ENCODE measurements at places on chromosomes 3 and 15. TPM values are rescaled to one million over a fixed set of nuclear protein-coding genes. Genes with fewer than 3 reads are reported as not detected.

GRCh38 chr15:63835211-63835568 lies 1.4 kb upstream of the HERC1 start:
- H3K27me3 ChIP-seq: peaks cover 10% of the 10 kb centered on the region
- H3K4me1 ChIP-seq: peaks cover 41% of the 10 kb centered on the region
- H3K36me3 ChIP-seq: no peaks in the 10 kb centered on the region
- no peak for DNase-seq

- peaks cover 56% of the 10 kb centered on the region for H3K4me1 ChIP-seq
- no peak for DNase-seq
- H3K27me3 ChIP-seq: no peaks in the 10 kb centered on the region
- H3K36me3 ChIP-seq: peaks cover 14% of the 10 kb centered on the region
- H3K27ac ChIP-seq: peak overlapping the region; percentile 13
- no peak overlapping the region for H3K4me3 ChIP-seq
These were observed 103.0 kb upstream of the TGFBR2 start for GRCh38 chr3:30503446-30503845.

GRCh38 chr3:2156244-2156847 lies 57.7 kb downstream of the CNTN4 start:
- no peaks in the 10 kb centered on the region for H3K36me3 ChIP-seq
- DNase-seq: no peak
- H3K4me1 ChIP-seq: no peaks in the 10 kb centered on the region
- H3K27ac ChIP-seq: no peak overlapping the region
- peaks cover 2% of the 10 kb centered on the region for H3K27me3 ChIP-seq

- DNase-seq: no peak
- H3K27me3 ChIP-seq: no peaks in the 10 kb centered on the region
These were observed 743.3 kb upstream of the BCHE start for GRCh38 chr3:166580561-166580960.

- no peak within 1 kb of the TSS for H3K4me3 ChIP-seq
- no peak for DNase-seq
- peaks cover 1% of the 10 kb centered on the region for H3K27me3 ChIP-seq
- no peaks in the 10 kb centered on the region for H3K4me1 ChIP-seq
These were observed at the start of gene CALML4 for GRCh38 chr15:68204776-68205557. Gene CALML4 (minus strand): TSS chr15:68205332. CDS start chr15:68205247, 85 bp downstream.

GRCh38 chr3:44076221-44076829 lies 165.4 kb upstream of the TOPAZ1 start:
- no peak overlapping the region for H3K4me3 ChIP-seq
- peaks cover 41% of the 10 kb centered on the region for H3K4me1 ChIP-seq
- peak overlapping the region; percentile 11 for H3K27ac ChIP-seq
- no peak for DNase-seq
- peaks cover 2% of the 10 kb centered on the region for H3K27me3 ChIP-seq

DNA sequence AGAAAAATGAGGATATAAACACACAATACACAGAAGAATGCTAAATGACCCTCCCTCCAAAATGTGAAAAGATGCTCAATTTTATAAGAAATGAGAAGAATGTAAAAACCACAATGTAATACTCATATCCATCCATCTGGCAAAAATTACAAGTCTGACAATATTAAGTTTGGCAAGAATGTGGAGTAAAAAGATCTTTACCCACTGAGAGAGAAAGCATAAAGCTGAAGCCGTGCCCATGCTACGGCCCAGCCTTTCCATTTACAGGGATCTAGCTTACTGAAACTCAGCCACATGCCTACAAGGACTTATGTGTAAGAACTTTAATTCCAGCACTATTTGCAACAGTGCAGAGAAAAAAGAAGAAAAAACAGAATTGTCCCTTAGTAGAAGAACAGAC lies 42.9 kb downstream of the ATP13A3 start:
- no peaks in the 10 kb centered on the region for H3K27me3 ChIP-seq
- peaks cover 18% of the 10 kb centered on the region for H3K4me1 ChIP-seq
- H3K36me3 ChIP-seq: peaks cover 14% of the 10 kb centered on the region
- no peak overlapping the region for H3K27ac ChIP-seq

- H3K27ac ChIP-seq: no peak overlapping the region
- H3K36me3 ChIP-seq: no peaks in the 10 kb centered on the region
- H3K4me1 ChIP-seq: no peaks in the 10 kb centered on the region
These were observed 39.1 kb downstream of the GASK1A start for GRCh38 chr3:43018246-43018645.

DNA sequence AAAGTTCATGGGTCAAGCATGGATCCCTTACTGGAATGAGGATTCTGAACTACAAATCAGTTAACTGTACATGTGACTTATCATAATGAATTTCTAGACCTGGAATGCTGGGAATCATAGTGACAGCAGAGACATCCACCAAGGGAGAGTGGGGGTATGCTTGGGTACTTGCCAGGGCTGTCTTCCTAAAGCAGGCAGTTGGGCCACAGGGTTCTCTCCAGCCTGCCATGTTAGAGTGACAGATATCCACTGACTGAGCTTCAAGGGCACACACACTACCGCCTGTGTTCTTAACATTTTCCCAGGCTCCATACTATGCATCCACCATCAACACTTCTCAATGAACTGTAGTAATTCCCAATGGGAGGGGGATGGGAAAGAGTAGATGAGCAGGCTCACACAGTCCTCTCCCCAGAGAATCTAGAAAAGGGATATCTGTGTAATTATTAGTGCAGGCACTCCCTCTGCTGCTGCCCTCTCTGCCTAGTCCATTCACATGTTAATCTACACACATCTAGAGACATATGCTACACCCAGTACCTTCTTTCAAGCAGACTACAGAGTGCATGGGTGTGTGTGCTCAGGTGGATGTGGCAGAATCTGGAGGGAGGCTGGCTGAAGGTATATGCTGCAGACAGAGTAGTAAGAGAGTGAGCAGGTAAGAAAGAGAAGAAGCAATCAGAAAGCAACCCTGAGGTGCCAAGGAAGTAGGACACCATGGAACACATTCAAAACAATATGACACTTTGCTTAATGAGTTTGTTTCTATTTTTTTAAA lies 3.7 kb downstream of the FSTL1 start:
- peaks cover 8% of the 10 kb centered on the region for H3K27me3 ChIP-seq
- no peak for DNase-seq
- H3K4me3 ChIP-seq: peak overlapping the region; percentile 98
- peaks cover 73% of the 10 kb centered on the region for H3K4me1 ChIP-seq
- H3K36me3 ChIP-seq: peaks cover 51% of the 10 kb centered on the region

- no peak overlapping the region for H3K4me3 ChIP-seq
- no peak overlapping the region for H3K27ac ChIP-seq
- H3K4me1 ChIP-seq: no peaks in the 10 kb centered on the region
- peaks cover 15% of the 10 kb centered on the region for H3K27me3 ChIP-seq
- no peaks in the 10 kb centered on the region for H3K36me3 ChIP-seq
- peak; percentile 70 for DNase-seq
These were observed 17.4 kb upstream of the SHF start for GRCh38 chr15:45205192-45205591.

Gene TICRR
- total RNA-seq: 3.0 TPM

DNA sequence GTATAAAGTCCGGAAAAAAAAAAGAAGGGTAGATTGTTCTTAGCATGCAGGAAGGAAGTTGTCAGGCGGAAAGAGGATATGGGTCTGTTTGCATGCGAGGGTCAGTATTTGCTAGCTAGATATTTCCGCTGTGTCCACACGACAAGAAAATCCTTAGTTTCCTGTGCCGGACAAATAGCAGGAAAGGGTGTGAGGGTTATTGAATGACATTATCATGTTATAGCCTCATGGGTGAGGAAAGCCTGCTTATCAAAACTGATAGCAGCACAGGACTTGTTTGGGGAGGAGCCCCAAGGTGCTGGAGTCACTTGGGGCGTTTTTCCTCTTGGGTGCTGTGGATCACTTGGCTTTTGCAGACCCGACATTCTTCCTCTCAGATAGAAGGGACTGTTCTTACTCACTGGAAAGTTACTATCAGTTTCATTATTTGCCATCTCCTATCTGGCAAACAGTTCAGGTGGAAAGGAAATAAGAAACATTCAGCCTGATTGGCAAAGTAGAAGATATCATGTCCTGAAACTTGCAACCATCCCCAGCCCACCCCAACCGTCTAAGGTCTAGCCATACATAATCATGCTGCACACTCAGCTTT lies 127.2 kb upstream of the DPH6 start:
- no peak overlapping the region for H3K4me3 ChIP-seq
- no peaks in the 10 kb centered on the region for H3K36me3 ChIP-seq
- no peak for DNase-seq
- H3K27ac ChIP-seq: no peak overlapping the region

Gene CSPG4
- total RNA-seq: 91.6 TPM

DNA sequence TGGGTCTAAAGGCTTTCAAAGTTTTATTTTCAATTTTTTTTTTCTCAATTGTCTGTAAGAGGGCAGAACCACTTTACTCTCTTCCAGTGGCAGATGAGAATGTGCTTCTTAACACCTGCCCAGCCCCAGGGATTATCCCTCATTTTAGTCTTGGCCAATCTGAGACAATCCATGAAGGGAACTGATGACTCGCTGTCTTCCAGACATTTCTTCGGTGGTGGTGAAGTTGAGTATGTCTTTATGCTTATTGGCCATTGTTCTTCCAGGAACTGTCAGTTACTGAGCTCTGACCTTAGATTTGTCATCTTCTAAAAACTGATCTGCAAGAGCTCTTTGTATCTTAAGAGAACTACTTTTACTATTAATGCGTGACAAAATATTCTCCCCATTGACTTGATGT lies 139.5 kb downstream of the TJP1 start:
- H3K27ac ChIP-seq: no peak overlapping the region
- H3K27me3 ChIP-seq: no peaks in the 10 kb centered on the region
- DNase-seq: no peak
- peaks cover 9% of the 10 kb centered on the region for H3K36me3 ChIP-seq
- H3K4me1 ChIP-seq: peaks cover 35% of the 10 kb centered on the region
- no peak overlapping the region for H3K4me3 ChIP-seq

GRCh38 chr3:39502838-39503145 lies 35.3 kb downstream of the MOBP start:
- no peak overlapping the region for H3K4me3 ChIP-seq
- H3K36me3 ChIP-seq: no peaks in the 10 kb centered on the region
- no peak for DNase-seq
- no peak overlapping the region for H3K27ac ChIP-seq
- peaks cover 33% of the 10 kb centered on the region for H3K27me3 ChIP-seq
- H3K4me1 ChIP-seq: no peaks in the 10 kb centered on the region

Data from HFFc6 (cell line).